ENCODE measurements at places on chromosomes 2 and 18.

DNA sequence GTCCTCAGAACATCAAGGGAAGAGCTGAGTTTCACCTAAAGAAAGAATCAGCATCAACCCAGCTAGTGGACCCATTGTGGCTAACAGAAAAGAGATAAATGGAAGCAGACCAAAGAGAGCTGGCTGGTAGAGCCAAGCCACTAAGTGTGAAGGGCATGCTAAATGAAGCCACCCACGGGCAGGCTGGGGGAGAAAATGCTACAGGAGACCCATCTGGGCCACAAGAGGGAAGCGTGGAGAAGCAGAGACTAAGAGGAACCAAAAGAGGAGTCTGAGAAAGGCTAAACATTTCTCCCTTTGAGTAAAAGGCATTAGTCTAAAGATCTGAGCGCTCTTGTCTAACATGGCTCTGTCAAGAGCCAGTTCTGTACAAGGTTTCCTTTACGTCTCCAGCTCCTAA, 15.8 kb downstream of the CWC22 start:
- H3K4me1 ChIP-seq, result no peaks in the 10 kb centered on the region
- no peak for ATAC-seq
- H3K36me3 ChIP-seq, result no peaks in the 10 kb centered on the region
- H3K27me3 ChIP-seq, result no peaks in the 10 kb centered on the region
- H3K27ac ChIP-seq, result no peak overlapping the region

GRCh38 chr2:2333076-2333475, 2.0 kb upstream of the MYT1L start:
- no peaks in the 10 kb centered on the region for H3K36me3 ChIP-seq
- no peak for ATAC-seq
- H3K27me3 ChIP-seq, result peaks cover 4% of the 10 kb centered on the region
- no peak overlapping the region for H3K27ac ChIP-seq
- H3K4me3 ChIP-seq, result no peak overlapping the region
- no peaks in the 10 kb centered on the region for H3K4me1 ChIP-seq

- H3K4me1 ChIP-seq, result no peaks in the 10 kb centered on the region
- H3K4me3 ChIP-seq, result no peak overlapping the region
- peaks cover 100% of the 10 kb centered on the region for H3K27me3 ChIP-seq
- ATAC-seq, result peak; percentile 48
- H3K36me3 ChIP-seq, result no peaks in the 10 kb centered on the region
Measured at GRCh38 chr2:218876562-218877219, 4.0 kb upstream of the WNT10A start.

DNA sequence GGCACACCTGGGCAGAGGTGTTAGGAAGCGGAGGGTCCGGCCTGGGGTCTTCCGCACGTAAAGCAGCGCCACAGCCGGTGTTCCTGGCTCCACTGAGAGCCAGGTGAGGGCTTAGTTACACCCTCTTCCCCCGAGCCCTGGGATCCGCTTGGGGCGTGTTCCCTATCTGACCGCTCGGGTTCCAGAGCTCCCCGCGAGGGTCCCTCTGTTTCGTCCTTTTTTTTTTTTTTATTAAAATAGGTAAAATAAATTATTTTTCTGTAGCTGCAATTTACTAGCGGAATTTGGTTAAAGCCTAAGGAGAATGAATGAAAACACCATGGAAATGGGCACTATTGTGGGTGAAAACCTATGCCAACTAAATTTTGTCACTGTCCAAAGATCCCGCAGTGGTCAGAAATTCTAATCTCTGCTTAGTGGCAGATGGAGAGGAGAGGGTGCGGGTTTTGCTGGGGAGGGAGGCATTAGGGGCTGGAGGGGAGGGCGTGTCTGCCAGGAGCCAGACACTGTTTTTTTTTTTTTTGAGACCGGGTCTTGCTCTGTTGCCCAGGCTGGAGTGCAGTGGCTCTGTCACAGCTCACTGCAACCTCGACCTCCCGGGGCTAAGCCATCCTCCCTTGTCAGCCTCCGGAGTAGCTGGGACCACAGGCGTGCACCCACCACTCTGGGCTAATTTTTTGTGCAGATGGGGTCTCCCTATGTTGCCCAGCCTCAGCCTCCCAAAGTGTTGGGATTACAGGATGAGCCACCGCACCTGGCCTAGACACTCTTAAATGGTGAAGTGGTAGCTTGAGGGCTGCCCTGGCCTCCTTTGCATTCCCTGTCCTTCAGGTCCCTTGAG, 834 bp downstream of the PDCL3 start:
- H3K4me3 ChIP-seq, result peak overlapping the region; percentile 56
- peaks cover 11% of the 10 kb centered on the region for H3K4me1 ChIP-seq
- ATAC-seq, result no peak
- H3K27me3 ChIP-seq, result no peaks in the 10 kb centered on the region

- no peak overlapping the region for H3K27ac ChIP-seq
- H3K4me1 ChIP-seq, result no peaks in the 10 kb centered on the region
- H3K27me3 ChIP-seq, result no peaks in the 10 kb centered on the region
- H3K4me3 ChIP-seq, result no peak overlapping the region
Measured at GRCh38 chr2:111226876-111227700, 106.4 kb downstream of the BCL2L11 start.

- ATAC-seq, result no peak
- H3K36me3 ChIP-seq, result peaks cover 60% of the 10 kb centered on the region
- H3K4me3 ChIP-seq, result no peak overlapping the region
- no peak overlapping the region for H3K27ac ChIP-seq
- H3K27me3 ChIP-seq, result no peaks in the 10 kb centered on the region
Measured at GRCh38 chr2:200596774-200597570, 11.2 kb downstream of the AOX1 start.

DNA sequence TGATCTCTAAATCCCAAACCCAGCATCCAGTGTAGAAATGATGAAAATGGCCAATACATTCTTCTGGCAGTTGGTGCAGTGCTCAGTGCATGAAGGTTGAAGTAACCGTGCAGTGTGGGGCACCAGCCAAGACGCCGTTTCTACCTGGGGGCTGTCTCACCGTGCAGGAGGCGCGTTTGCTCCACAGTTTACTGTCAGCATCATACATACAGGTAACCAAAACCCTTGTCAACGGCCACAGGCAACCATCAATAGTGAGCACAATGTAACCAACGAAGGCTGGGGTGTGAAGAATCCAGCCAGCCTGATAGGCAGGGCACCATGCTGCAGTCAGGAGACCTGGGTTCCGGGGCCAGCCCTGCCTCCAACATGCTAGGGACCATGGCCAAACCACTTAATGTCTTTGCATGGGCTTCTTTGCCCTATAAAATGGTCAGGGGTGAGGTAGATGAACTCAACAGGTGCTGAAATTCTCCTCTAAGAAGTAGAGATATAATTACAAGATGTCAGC, 127.5 kb upstream of the ID2 start:
- H3K4me3 ChIP-seq, result no peak overlapping the region
- H3K27ac ChIP-seq, result no peak overlapping the region
- H3K36me3 ChIP-seq, result no peaks in the 10 kb centered on the region
- ATAC-seq, result no peak
- no peaks in the 10 kb centered on the region for H3K27me3 ChIP-seq

GRCh38 chr2:219633276-219634065, 6.0 kb downstream of the SLC4A3 start:
- no peaks in the 10 kb centered on the region for H3K4me1 ChIP-seq
- no peak overlapping the region for H3K4me3 ChIP-seq
- no peaks in the 10 kb centered on the region for H3K36me3 ChIP-seq
- H3K27me3 ChIP-seq, result no peaks in the 10 kb centered on the region
- no peak overlapping the region for H3K27ac ChIP-seq

DNA sequence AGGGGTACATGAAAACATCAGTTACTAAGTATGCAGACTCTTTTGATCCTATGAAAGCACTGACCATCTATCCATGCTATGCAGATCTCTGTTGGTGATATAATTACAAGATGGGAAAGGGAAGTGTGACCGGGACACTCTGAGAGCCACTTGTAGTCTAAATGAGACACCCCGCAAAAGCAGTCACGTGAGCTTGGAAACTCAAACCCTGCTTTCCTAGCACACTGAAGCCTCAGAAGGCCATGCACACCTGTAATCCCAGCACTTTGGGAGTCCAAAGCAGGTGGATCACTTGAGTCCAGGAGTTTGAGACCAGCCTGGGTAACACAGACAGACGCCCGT, 137.5 kb downstream of the INO80D start:
- no peak for ATAC-seq
- no peaks in the 10 kb centered on the region for H3K27me3 ChIP-seq
- H3K36me3 ChIP-seq, result no peaks in the 10 kb centered on the region
- peaks cover 18% of the 10 kb centered on the region for H3K4me1 ChIP-seq
- no peak overlapping the region for H3K27ac ChIP-seq

- no peak overlapping the region for H3K27ac ChIP-seq
- H3K4me1 ChIP-seq, result peaks cover 16% of the 10 kb centered on the region
- ATAC-seq, result no peak
- no peak overlapping the region for H3K4me3 ChIP-seq
- H3K36me3 ChIP-seq, result peaks cover 44% of the 10 kb centered on the region
Measured at GRCh38 chr2:46363535-46364170, 66.4 kb downstream of the EPAS1 start.

DNA sequence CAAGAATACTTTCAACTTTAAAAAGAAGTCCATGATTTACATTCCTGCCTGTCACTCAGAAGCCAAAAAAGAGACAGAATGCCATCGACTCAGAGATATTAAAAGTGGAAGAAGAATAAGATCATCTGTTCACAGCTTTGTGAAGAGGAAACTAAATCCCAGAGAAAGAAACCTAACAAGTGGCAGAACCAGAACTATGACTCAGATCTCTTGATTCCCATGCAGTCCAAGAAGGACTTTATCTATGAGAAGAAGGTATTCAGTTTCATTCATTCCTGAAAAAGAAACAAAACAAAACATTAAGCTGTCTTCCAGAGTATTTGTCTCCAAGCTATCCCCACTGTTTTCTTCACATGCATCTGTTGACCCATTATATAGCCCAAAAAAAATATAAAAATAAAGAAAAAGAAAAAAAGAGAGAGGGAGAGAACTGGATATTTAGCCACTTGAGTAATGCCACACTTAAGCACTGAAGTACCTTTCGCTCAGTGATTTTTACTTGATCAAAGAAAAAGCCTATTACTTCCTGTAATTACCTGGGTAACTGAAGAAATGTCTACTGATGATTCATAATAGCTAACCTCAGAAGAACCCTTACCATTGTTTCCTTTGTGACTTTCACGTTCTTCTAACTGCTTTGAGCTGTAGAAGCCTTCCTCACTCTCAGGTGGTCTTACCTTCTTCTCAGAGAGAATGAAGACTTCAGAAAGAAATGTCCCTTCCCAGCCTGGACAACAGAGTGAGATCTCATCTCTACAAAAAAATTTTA, 17.7 kb upstream of the AKAIN1 start:
- ATAC-seq, result no peak
- no peak overlapping the region for H3K27ac ChIP-seq
- no peaks in the 10 kb centered on the region for H3K36me3 ChIP-seq
- no peaks in the 10 kb centered on the region for H3K4me1 ChIP-seq
- H3K4me3 ChIP-seq, result no peak overlapping the region

DNA sequence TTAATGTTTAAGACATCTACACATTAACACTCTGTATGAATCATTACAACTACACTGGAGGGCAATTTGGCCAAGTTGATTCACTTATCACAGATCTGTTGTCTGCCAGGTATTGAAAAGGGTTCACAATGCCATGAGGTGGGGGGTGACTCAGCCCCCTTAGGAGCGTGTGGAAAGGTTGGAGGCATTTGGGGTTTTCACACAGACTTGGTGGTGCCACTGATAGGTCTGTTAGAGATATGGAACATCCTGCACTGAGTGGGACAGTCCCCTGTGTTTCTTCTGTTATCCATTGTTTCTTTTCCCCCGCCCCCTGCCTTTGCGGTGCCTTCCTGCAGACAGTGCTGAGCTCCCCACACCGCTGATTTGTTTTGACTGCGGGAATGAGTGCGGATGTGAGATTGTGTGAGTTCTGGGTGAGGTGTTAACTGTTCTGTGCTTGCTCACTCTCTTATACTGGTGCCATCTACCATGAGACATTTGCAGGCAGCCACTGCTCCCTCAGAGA, 9.3 kb upstream of the TSN start:
- ATAC-seq, result no peak
- H3K4me1 ChIP-seq, result no peaks in the 10 kb centered on the region
- no peaks in the 10 kb centered on the region for H3K27me3 ChIP-seq

GRCh38 chr2:204913854-204914464, 368.7 kb downstream of the PARD3B start:
- H3K27me3 ChIP-seq, result no peaks in the 10 kb centered on the region
- H3K36me3 ChIP-seq, result no peaks in the 10 kb centered on the region
- H3K4me1 ChIP-seq, result no peaks in the 10 kb centered on the region
- no peak overlapping the region for H3K4me3 ChIP-seq

DNA sequence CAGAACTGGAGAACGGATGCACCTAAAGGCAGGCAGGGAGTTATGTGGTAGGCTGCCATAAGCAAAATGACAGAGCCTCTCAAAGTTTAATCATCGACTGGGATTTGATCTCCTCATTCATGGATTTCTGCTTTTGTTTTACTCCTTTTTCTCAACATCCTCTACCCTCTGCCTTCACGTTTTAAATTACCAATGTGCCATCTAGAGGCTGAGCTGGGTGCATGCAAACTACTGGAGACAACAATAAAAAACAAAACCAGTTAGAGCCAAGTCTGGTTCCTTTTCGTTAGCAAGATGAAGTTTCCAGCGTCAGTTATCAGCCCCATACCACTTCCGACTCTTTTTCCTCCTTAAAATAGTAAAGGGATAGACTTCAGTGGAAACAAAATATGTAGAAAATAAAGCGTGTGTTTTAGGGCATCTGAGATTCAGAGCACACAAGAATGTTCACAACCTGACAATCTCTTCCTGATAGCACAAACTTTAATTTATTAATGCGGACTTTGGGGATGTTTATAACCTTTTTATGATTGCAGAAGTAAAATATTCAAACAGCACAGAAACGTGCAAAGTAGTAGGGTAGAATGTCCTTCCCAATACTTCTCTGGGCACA, 117.0 kb downstream of the LAMA1 start:
- peaks cover 18% of the 10 kb centered on the region for H3K27me3 ChIP-seq
- no peak overlapping the region for H3K27ac ChIP-seq
- H3K4me1 ChIP-seq, result no peaks in the 10 kb centered on the region
- H3K4me3 ChIP-seq, result no peak overlapping the region
- no peaks in the 10 kb centered on the region for H3K36me3 ChIP-seq

DNA sequence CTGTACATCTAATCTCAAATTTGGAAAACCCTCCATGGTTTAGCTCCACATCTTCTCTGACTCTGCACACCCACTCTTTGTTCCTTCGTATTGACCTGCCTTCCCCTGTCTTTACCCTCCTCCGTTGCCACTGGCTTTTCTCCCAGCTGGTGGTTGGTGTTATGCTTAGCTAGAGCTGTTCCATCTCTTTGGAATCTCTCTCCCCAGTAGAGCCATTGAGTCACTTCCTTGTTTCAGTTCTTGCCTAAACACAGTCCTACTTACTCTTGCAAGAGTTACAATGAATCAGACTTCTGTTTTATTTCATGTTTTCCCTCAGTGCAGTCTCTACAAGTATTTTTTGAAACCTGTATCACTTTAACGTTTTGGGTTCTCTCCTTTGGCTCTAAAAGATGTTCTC, 263.9 kb downstream of the LTBP1 start:
- H3K36me3 ChIP-seq, result no peaks in the 10 kb centered on the region
- peaks cover 13% of the 10 kb centered on the region for H3K4me1 ChIP-seq
- ATAC-seq, result peak; percentile 80
- no peaks in the 10 kb centered on the region for H3K27me3 ChIP-seq
- no peak overlapping the region for H3K4me3 ChIP-seq

All from gastroesophageal sphincter (tissue), 4 donors.